Karpas-422 (cell line): ENCODE measurements at places on chromosomes 1 and 21.
A peak's percentile ranks its signal among the peaks of the same experiment; 100 is the strongest.

DNA sequence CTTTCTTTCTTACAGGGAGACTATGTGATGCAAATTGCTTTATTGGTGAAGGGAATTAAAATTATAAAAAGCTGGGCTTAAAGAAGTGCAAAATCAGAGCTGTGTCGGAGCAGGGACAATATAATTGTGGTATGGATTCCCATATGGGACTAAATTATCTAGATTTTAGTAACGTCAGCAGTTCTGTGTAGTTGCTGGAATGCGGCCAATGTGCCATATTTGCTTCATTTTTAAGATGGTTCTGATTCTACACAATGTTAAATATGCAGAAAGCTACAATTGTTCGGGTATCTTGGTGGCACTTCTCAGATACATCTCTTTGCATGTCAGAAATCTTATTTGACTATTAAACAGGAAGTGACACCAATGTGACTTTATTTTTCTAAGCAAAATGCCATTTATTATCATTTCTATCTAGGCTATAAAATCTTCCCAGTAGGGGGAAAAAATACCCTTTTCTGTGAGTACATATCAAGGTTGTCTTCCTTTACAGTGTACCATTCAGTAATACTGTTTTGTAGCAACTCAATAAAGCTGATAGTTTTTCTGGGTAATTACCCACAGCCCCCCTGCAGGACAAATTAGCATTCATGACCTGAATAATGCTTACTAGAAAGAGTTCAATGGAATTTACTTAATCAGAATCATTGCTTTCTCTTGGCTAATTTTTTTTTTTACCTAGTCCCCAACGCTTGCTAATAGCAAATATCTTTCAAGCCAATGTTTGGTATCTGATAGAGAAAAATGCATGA is 288.3 kb upstream of the ADGRL2 start:
- DNase-seq = no peak

GRCh38 chr1:4528590-4528989 is 125.8 kb upstream of the AJAP1 start:
- DNase-seq = no peak

- no peak for DNase-seq
Observed at GRCh38 chr1:244381878-244382565, 69.7 kb downstream of the ADSS2 start.

DNA sequence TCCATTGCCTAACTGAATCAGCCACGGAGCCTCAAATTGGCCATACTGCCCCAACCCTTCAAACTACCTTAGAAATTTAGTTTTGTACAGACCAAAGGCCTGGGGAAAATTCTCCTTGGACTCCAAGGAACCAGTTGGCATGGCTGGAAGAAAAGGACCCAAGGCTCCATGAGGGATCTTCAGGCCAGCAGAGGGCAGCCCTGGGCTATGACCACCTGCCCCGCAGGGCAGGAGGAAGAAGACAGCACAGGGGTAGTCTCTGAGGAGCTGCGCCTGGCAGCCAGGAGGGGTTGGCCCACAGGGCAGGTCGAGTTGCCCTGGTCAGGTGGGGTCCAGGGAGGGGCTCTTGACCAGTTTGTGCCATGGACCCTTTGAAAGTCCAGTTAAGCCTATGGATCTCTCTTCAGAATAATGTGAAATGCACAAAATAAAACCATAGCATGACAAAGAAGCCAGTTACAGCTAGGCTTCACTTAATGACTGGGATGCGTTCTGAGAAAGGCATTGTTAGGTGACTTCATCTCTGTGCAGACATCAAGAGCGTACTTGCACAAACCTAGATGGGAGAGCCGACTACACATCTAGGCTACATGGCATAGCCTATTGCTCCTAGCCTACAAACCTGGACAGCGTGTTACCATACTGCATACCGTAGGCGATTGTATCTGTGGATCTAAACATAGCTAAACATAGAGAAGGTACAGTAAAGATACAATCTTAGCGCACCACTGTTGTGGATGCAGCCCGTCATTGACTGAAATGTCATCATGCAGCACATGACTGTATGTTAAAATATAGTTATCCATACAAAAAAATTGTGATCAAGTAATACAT is 26.1 kb downstream of the CACNA1S start:
- peak; percentile 70 for DNase-seq

- DNase-seq = no peak
Observed at GRCh38 chr21:34984356-34985058, 64.6 kb downstream of the RUNX1 start.

DNA sequence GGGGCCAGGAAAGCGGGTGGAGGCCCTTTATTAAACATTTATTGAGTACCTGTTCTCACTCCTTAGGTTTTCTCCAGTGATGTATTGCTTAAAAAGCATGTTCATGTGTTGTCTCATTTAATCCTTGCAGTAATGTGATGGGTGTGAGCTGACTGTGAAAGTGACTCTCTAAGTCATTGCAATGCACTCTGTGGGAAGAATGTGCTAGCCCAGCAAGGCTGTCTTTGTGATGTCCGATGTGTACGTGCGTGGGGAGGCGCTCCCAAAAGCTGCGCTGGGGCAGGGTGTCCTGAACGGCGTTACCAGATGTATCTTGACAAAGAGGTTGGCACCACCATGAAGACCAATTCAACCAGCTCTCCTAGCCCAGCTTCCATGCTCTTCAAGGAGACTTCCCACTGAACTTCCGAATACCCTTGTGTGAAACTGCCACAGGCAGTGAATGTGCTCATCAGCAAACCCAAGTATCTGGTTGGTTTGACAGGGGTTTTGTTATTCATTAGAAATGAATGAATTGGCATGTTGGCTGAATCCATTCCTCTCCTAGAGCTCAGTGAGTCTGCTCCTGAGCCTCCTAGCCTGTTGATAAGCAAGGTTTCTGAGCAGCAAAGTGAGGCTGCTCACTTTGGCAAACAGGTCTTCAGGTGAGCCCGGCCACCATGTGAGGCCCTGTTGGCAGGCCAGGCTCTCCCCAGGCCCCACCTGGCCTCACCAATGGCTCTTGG is 28.0 kb downstream of the NUAK2 start:
- no peak for DNase-seq

- no peak for DNase-seq
Observed at GRCh38 chr1:62012836-62013235, 181.8 kb upstream of the L1TD1 start.

GRCh38 chr21:46190491-46191131 is 6.4 kb upstream of the SPATC1L start:
- DNase-seq = no peak

DNA sequence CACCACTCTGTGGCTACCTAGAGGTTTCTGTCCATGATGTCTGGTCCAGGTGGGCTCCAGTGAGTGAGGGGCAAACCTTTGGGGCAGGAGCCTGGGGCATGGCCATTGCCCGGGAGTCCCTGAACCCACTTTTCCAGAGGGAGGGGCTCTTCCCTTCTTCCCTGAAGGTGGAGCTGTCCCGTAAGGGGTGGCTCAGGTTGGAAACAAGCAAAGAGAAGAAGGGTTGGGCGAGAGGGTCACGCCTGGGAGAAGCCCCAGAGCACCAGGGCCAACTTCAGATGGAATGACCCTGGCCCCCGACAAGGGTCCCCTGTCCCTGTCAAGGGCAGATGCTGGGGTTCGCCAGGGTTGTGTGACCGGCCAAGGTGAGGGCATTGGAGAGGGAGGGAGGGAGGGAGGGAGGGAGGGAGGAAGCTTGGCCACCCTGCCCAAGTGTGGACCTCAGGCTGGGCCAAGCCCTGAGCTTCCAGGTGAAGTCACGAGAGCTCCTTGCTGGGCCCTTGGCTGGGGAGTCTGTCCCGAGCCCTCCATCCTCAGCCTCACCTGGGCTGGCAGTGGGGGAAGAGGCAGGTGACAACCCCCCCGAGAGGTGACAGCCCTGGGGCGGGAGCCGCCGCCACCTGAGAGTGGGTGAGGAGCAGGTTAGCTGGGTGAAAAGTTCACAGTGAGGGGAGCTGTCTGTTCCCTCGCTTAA is 69.6 kb downstream of the DHRS3 start:
- DNase-seq = no peak

DNA sequence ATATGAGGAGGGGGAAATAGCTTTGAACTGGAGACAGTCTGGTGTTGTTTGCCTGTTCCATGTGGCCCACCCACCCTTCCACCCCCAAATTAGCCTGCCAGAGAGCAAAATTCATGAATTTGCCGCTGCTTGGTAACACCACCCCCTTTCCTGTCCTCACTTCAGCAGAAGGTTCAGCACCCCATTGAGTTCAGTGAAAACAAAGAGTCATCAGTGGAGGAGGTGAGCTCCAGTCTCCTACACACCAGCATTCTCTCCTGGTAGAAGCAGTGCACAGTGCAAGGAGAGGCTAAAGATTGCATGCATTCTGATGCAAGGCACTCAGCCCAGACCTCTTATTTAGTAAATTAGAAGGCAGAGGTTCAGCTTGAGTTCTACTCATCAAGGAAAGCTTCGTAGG is 99.7 kb upstream of the DYNLT5 start:
- no peak for DNase-seq

DNA sequence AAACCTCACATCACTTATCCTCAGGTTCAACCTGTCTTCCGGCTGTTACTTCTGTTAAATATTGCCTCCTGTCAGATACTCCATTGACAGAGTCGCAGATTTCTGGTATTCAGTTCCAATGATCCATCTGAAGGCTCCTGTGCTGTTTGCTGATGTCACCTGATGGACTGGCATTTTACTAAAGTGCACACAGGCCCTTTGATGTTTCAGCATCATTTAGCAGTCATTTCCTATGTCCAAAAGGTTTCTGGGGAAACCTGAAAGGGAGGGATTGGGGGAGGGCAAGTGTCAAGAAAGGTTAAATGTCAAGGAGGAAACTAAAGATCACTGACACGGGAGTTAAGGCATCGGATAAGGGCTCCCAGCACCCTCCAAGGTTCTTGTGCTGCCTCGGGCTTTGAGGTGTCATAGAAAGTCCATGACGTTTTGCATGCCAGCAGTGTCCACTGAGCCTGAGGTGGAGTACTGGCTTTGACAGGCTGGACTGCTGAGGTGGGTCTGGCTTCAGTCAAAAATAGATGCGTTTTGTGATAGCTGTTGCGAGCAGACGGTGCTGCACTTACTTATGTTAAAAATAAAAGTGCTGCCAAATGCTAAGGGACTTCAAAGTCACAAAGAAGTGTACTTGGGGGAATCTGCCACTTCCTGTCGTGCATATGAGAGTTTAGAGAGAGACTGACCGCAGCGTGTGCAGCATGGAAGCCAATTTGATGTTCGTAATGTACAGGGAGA is 30.8 kb downstream of the XCL2 start:
- DNase-seq = no peak

GRCh38 chr1:91098299-91098906 is 76.6 kb upstream of the ZNF644 start:
- no peak for DNase-seq

DNA sequence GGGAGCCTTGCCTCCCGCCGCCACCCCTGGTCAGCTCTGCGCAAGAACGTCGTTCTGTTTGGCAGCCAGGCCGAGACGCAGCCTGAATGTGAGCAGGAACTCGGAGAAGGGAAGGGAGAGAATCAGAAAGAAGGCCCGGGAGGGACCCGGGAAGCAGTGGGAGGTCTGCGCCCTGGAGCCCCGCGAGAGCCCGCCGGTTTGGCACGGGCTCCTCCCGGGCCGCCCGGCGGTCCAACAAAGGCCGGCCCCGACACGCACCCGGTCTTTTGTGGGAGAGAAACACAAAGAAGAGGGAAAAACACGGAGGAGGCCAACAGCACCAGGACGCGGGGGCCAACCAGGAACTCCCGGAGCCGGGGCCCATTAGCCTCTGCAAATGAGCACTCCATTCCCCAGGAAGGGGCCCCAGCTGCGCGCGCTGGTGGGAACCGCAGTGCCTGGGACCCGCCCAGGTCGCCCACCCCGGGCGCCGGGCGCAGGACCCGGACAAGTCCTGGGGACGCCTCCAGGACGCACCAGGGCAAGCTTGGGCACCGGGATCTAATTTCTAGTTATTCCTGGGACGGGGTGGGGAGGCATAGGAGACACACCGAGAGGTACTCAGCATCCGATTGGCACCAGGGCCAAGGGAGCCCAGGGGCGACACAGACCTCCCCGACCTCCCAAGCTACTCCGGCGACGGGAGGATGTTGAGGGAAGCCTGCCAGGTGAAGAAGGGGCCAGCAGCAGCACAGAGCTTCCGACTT is 2.7 kb upstream of the OLIG2 start:
- no peak for DNase-seq

GRCh38 chr1:98181036-98181764 is 260.4 kb upstream of the DPYD start:
- no peak for DNase-seq

- DNase-seq = no peak
Observed at GRCh38 chr21:42525676-42526378, 12.2 kb downstream of the SLC37A1 start.

DNA sequence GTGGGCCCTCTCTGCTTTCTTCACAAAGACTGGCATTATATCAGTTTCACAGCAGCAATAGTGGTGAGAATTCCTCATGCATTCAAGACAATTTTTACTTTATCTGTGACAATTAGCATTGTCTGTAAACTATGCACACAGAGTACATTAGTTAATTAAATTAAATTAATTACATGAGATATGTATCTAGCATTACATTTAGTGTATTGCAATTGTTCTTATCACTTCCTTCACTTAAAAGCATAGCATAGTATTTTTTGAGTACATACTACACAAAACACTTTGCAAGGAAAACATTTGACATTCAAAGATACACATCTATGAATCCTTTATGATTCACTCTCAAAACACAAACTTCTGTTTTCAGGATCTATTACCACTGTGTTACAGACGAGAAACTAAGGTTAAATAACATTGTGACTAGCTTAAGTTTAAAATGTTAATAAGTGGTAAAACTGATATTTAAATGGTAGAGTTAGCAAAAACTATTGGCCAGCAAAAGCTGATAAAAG is 1542.6 kb downstream of the PLA2G4A start:
- no peak for DNase-seq

DNA sequence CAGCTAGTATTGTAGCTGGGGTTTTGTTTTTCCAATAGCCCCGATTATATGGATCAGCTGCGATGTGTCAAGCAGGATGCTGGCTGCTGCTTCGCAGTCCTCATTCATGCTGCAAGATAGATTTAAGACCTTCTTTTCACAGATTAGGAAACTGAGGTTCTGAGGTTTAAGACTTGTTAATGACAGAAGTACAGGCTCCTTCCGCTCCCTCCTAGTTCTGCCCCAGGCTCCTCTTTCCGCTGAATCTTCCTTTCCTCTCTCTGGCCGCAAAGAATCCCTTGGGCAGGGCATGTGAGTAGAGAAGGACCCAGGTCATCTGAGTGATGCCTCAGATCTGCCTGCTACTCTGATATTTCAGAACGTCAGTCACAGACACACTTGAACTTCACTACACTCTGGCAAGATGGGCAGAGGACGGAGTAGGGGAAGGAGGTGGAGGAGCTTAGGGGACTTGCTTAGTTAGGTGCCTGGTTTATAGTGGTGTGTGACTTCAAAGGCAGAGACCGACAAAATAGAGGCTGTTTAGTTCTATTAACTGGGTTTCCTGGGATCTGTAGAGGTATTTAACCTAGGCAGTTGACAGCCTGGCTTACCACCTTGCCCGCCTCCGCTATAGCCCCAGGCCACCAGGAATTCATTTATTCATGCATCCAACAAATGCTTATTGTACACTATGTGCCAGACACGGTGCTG is 4.2 kb downstream of the IGSF21 start:
- no peak for DNase-seq
